ENCODE measurements at places on chromosomes 7 and 10. TPM values are rescaled to one million over a fixed set of nuclear protein-coding genes. Genes with fewer than 3 reads are reported as not detected.
A peak's percentile ranks its signal among the peaks of the same experiment; 100 is the strongest.

DNA sequence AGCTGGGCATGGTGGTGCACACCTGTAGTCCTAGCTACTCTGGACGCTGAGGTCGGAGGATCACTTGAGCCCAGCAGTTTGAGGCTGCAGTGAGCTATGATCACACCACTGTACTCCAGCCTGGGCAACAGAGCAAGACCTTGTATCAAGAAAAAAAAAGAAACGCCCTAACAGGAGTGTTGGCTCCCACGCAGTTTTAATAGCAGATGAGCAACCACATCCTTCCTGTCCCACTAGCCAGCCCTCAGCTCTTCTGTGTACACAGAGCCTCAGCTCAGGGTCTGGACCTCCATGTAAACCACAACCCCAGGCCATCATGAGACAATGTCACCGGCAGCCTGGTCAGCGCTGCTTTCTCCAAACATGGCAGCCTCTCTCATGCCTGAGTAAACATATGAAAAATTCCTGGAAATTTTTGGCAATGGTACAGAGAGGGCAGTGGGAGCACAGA lies 108.2 kb downstream of the PIP4K2A start:
- peak; percentile 39 for DNase-seq

- DNase-seq, result no peak
Observed at GRCh38 chr7:2063563-2064260, 169.0 kb downstream of the MAD1L1 start.

DNA sequence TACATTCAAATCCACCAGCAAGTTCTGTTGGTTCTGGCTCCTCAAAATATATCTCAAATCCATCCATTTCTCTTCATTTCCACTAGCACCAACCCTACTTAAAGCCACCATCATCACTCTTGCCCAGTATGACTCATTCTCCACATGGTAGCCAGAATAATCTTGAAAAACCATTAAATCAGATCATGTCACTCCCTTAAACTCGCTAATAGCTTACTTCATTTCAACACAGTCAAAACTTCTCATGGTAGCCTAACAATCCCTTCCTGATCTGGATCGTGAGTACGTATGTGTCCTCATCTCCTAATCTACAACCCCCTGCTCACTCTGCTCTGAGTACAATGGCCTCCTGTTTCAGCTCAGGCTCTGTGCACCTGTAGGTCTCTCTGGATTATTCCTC lies 8.7 kb downstream of the EPC1 start:
- DNase-seq, result no peak

DNA sequence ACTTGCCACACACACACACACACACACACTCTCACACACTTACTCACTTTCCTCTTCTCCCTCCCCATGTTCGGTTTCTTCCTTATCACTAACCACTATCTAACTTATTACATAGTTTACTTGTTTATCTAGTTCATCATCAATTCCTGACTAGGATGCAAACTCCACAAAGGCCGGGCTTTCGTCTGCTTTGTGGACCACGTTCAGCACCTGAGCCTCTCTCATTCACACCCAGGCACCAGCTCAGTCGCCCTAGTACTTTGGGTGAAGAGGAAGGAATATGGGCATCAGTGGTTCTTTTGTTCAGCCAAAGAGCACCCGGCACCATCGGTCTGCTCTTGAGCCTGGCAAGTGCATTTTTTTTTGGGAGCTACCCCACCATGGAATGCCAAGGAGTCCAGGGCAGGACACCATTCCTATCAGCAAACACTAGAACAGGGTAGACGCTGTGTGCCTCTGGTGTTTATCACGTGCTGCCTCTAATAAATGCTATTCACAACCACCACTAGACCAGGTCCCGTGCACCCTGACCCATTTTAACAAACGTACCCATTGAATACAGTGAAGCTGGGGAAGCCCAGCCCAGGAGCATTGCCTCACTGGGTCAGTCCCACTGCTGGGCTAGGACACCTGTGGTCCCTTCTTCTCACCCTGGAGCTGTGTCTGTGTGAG lies 2.2 kb downstream of the C10orf67 start:
- no peak for DNase-seq

DNA sequence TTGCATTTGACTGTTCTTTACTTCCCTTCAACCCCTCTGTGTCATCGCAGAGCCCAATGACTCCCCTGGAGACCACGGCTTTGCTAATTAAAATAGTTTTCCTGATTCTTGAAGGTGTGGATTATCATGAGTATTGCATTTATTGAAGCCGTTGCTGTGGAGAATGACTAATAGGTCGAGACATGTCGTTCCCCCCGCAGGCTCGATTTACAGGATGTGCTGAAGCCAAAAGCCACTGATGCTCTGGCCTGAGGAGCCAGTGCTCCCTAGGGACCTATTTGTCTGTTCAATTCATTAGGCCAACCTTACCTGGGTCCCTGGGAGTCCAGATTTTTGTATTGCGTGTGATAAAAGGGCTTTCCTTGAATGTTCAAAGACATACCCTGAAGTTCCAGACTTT lies 102.3 kb downstream of the NPTX2 start:
- DNase-seq, result no peak

- DNase-seq, result no peak
Observed at GRCh38 chr7:29113384-29114102, 32.8 kb downstream of the CPVL start.

GRCh38 chr7:141209454-141209853 lies 135.6 kb downstream of the TMEM178B start:
- no peak for DNase-seq

DNA sequence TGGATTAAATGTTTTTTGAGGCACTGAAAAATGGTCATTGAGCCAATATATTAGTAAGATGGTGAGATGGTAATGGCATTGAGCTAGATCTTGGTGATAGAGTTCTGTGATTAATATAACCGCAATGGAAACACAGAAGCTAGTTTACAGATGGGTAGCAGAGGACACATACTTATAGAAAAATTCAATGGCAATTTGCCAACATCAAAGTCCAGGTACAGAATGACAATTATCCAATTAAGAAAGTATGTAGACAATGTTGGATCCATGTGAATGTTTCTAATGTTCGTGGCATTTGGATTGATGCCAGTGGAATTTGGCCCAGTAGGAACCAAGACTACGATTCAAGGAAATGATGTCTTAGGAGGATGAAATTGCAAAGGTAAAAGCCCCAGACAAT lies 187.8 kb downstream of the GNAT3 start:
- no peak for DNase-seq

- no peak for DNase-seq
Observed at GRCh38 chr10:75976681-75977080, 545.3 kb downstream of the LRMDA start.

DNA sequence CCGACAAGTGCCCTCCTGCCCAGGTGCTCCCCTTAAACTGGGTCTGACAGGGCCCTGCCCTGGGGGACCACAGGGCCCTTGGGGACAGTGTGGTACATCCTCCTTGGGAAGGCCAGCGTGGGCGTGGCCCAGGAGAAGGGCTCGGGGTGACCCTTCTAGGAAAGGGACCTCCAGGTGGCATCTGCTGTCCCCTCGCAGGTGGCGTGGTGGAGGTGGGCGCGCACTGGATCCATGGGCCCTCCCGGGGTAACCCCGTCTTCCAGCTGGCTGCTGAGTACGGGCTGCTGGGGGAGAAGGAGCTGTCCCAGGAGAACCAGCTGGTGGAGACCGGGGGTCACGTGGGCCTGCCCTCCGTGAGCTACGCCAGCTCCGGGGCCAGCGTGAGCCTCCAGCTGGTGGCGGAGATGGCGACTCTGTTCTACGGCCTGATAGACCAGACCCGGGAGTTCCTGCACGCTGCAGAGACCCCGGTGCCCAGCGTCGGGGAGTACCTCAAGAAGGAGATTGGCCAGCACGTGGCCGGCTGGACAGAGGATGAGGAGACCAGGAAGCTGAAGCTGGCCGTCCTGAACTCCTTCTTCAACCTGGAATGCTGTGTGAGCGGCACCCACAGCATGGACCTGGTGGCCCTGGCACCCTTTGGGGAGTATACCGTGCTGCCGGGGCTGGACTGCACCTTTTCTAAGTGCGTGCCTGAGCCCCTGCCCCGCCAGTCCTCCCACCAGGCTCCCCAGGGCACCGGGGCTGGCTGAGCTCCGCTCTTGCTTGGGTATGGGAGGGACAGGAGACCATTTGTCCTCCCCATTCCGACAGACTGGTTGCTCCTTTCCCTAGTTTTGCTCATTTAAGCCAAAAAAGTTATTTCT lies 972 bp downstream of the PAOX start:
- DNase-seq, result no peak

- peak; percentile 20 for DNase-seq
Observed at GRCh38 chr7:142927085-142927745, 6.3 kb downstream of the TRPV5 start.

- no peak for DNase-seq
Observed at GRCh38 chr7:46784732-46785131, 797.2 kb downstream of the TNS3 start.

- no peak for DNase-seq
Observed at GRCh38 chr7:87858417-87859100, 17.6 kb downstream of the SLC25A40 start.

GRCh38 chr7:68441645-68442044 lies 1156.6 kb upstream of the AUTS2 start:
- no peak for DNase-seq

GRCh38 chr10:6598679-6599078 lies 18.6 kb upstream of the PRKCQ start:
- DNase-seq, result no peak

GRCh38 chr10:121490871-121491519 lies 107.2 kb downstream of the FGFR2 start:
- no peak for DNase-seq

DNA sequence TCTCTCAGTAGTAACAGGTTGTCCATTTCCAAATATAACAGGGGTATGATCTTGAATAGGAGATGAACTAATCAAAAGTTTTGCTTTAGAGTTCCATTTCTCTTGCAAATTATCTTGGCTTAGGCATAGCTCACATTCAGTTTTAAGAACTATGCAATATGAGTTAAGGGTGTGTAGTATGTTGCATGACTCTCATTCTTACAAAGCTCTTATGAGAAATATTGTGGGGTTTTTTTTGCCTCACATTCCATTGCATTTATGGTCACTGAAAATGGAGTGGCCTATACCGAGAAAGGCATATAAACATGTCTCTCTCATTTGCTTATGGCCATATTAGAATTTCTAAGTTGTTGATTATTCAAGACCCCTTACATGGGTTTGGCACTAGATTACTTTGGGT lies 48.5 kb upstream of the LAMB1 start:
- no peak for DNase-seq

DNA sequence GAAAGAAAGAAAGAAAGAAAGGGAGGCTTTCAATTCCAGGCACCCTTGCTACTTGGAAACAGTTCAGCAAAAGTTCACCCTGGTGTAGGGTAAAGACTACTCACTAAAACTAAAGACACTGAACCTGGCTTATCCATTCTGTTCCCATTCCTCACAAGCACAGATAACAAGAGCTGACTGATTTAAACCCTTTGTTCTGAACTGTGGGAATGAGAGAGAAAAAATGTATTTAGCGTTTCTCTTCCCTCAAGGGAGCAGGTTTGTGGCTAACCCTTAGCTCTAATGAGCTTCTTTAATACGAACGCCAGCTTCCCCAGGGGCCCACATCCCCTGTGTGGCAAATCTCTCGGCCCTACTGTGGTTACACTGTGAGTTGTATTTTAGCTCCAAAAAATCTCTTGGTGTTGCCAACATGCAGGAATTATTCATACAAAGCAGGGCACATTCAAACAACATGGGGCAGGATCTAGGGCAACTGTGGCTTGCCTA lies 23.3 kb downstream of the PRTFDC1 start:
- DNase-seq, result no peak

DNA sequence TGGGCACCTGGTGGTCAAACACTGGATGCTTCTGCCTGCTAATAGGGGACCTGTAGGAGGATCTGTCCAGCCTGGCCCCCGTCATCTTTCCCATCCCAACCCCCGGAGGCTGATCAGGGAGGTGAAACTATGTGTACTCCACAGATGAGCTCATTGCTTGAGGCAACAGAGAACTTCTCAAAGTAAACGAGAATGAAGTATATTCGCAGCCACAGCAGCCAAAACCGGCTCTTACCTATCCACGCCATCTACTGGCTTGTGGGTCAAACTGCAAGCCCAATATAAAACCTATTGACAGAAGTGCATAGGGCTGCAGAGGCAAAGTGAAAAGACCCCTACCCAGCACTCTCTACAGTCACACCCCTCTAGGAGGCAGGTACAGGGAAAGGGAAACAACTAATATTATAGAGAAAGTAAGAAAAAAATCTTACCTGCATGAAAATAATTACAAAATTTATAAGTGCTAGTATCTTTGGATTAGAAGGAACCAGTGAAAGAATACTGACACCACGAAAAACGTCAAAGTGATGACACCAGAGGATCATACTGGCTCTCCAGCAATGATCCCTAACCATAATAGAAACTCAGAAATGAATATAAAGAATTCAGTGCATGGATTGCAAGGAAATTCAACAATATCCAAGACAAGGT lies 973.5 kb downstream of the ANKRD7 start:
- no peak for DNase-seq

DNA sequence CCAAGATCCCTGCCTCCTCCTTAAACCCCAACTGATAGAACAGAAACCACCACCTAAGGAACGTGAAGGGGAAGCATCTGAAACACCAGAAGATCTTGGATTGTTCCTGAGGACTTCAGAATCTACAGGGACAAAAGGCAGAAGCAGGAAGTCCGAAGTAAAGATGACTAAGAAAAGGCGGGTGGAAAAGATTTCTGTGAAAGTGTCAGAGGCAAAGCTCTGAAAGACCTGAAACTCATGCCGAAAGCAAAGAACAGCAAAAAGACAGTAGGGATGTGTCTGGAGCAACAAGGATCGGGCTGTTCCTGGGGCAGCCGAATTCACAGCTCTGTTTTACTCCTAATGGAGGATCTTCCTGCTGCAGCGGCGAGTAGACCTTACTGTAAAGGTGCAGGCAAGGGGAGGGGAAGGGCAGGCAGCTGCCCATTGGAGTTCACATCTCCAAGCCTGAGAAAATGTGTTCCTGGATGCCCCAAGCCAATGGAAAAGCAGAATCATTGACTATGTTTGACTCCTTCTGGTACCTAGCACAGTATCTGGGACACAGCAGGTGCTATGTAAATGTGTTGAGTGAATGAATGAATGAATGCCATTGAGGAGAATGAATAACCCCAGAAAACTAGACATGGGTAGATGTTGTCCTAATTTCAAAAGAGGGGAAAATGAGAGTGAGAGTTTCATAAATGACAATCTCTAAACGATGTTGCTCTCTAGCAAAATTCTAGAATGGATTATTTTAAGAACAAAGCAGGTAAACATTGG lies 40.4 kb downstream of the PDIA4 start:
- DNase-seq, result no peak

Gene PILRA
- total RNA-seq, result 5.4 TPM

Gene CFTR
- total RNA-seq, result 0.44 TPM

Gene MSMB
- total RNA-seq, result not detected

Gene CDHR1
- 0.27 TPM for total RNA-seq

Gene TMEM176A
- 9.8 TPM for total RNA-seq

Gene CCDC172
- not detected for total RNA-seq

Gene CABCOCO1
- not detected for total RNA-seq

Gene ERVW-1
- total RNA-seq, result 0.10 TPM

Gene POM121L12
- total RNA-seq, result not detected

Gene IMPDH1
- total RNA-seq, result 7.1 TPM

Gene PLXNA4
- total RNA-seq, result 0.66 TPM

Gene UBE2D1
- total RNA-seq, result 96.4 TPM

Gene AKR1C8
- 0.56 TPM for total RNA-seq

Gene ELN
- total RNA-seq, result 5.3 TPM

Gene VWDE
- not detected for total RNA-seq

Gene C7orf57
- not detected for total RNA-seq

Gene STEAP1
- 1.1 TPM for total RNA-seq

Gene PPP1R17
- total RNA-seq, result not detected

Measured in gastrocnemius medialis (tissue), 4 donors.